Breast epithelium (tissue), 4 donors: ENCODE measurements at places on chromosomes 3 and 15.

GRCh38 chr15:52735231-52736089 lies 54.7 kb downstream of the ONECUT1 start:
- peak; percentile 32 for DNase-seq

- no peak for DNase-seq
Observed at GRCh38 chr15:71691081-71691457, 119.3 kb upstream of the NR2E3 start.

GRCh38 chr3:169759256-169759655 lies 5.6 kb downstream of the TERC start:
- DNase-seq = no peak

- no peak for DNase-seq
Observed at GRCh38 chr3:88141458-88142083, 8.2 kb upstream of the C3orf38 start.

DNA sequence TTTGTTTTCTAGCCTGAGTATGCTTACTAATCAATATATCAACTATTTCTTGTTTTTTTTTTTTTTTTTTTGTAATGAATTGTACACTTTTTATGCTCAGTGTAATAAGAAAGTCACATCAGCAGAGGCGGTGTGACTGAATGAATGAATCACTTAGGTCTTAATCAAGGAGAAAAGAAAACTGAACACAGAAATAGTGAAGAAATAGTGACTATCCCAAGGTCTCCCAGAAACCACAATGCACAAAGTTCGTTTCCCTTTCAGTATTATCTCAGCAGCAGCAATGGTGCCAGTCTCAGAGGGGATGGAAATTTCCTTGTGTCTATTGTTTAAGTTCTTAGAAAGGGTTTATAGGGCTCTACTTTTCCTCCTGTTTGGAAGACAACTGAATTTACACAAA lies 80.7 kb downstream of the NR1I2 start:
- no peak for DNase-seq

DNA sequence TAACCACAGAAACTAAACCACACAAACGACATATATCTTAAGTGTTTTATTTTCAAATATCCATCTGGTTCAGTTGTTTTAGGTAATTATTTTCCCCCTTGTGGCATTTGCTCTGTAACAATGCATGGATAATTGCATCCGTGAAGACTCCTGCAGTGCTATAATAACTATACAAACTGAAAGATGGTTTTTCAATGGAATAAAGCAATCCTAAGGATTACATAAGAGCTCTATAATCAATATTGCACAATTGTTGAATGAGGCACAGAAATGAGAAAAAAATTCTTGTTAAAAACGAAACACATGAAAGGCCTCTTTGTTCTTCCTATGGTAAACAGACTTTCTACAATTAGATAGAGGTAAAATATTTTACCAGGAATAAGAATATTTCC lies 446.0 kb upstream of the EPHA3 start:
- DNase-seq = no peak

GRCh38 chr15:67084561-67084960 lies 19.2 kb downstream of the SMAD3 start:
- DNase-seq = no peak

DNA sequence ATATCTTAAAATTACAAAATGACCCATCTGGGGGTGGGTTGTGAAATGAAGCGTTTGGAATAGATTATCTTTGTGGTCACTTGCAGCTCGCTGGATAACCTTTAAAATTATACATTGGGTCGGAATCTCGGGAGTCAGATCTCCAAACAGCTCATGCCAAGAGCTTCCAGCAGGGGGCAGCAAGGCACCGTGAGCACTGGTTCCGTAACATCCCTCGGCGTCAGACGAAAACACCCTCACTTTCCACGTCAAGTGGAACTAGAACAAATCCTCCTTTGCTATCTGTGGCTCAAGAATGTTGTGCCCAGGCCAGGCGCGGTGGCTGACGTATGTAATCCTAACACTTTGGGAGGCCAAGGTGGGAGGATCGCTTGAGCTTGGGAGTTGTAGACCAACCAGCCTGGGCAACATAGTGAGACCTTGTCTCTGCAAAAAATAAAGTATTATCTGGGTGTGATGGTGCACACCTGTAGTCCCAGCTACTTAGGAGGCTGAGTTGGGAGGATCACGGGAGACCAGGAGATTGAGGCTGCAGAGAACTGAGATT lies 31.1 kb downstream of the UMPS start:
- DNase-seq = peak; percentile 84

DNA sequence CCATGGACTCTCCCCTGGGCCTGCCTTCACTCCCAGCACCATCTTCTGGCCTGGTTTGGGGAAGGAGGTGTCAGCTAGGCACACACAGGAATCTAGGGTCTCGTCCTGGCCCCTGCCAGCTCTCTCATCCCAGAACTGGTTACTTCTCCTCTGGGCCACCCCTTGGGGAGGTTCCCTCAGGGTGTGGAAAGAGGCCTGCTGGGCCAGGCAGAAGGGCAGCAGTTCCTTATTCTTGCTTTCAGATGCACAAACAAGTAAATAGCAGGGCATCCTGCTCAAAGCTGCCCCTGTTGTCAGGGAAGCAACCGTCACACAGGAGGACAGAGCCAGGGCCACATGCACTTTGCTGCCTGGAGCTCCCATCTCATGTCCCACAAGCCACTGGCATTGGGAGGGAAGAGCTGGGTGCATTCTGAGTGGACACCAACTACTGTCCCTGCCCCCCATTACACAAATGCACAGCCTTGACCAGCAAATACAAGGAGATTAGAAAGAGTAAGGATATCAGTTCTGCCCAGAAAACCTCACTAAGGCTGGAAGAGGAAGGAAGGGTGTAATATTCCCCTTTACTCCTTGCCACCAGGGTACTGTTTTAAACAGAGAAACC lies 108.8 kb upstream of the HACD2 start:
- no peak for DNase-seq

- DNase-seq = no peak
Observed at GRCh38 chr3:110318108-110318507, 753.5 kb upstream of the NECTIN3 start.

GRCh38 chr3:182490596-182491491 lies 302.5 kb upstream of the ATP11B start:
- no peak for DNase-seq

GRCh38 chr3:128549283-128550112 lies 56.5 kb upstream of the GATA2 start:
- DNase-seq = no peak

DNA sequence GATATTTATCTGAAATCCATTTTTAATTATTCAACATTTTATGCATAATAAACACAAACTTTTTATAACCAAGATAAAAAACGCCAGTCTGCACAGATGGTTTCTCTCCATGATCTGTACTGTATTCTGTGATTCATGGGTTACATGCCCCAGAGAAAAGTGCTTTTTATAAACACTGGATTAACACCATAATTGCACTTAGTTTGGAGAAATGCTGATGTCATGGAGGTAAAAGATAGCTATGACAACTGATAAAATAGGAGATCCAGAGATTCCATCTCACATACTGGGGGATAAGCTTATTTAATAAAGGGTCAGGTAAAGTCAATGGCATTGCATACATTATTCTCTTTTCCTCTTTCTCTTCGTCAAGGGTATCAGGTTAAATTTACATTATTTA lies 1460.4 kb upstream of the ALCAM start:
- DNase-seq = no peak

- no peak for DNase-seq
Observed at GRCh38 chr3:164460851-164461250, 617.4 kb downstream of the SI start.

GRCh38 chr3:179701176-179701827 lies 48.5 kb downstream of the USP13 start:
- DNase-seq = no peak

GRCh38 chr3:13866041-13866965 lies 13.6 kb downstream of the WNT7A start:
- no peak for DNase-seq
